ENCODE measurements at places on chromosomes 1 and 21.

- peak; percentile 75 for DNase-seq
These were observed 1.9 kb upstream of the TUT4 start for GRCh38 chr1:52554756-52555155.

DNA sequence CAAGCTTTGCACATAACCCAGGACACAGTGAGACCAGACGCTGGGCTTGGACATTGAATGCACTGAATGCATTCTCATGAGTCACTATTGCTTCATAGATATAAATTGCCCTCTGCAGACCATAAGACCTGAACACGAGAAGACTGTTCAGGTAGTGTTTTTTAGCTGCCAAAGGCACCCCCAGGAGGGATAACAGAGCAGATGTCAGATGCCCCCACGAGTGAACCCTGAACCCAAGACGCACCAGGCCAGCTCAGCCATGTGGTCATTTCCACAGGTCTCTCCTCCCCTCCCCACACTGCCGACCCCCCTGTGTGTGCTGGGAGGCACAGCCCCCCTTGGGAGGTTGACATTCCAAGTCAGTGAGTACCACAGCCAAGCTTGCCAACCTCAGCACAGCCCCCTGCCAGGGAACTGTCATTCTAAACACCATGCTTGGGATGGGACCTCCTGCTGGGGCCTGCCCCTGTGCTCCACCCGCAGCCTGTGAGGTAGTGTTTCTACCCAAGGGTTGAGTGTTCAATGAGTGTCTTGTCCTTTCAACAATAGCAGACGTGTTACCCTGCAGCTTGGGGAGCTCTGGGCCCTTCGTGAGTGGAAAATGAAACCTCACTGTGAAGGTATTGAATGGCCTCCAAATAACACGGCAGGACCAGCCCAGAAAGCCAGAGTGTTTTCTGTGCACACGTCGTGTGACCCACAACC lies 68.2 kb downstream of the PSMG1 start:
- no peak for DNase-seq

DNA sequence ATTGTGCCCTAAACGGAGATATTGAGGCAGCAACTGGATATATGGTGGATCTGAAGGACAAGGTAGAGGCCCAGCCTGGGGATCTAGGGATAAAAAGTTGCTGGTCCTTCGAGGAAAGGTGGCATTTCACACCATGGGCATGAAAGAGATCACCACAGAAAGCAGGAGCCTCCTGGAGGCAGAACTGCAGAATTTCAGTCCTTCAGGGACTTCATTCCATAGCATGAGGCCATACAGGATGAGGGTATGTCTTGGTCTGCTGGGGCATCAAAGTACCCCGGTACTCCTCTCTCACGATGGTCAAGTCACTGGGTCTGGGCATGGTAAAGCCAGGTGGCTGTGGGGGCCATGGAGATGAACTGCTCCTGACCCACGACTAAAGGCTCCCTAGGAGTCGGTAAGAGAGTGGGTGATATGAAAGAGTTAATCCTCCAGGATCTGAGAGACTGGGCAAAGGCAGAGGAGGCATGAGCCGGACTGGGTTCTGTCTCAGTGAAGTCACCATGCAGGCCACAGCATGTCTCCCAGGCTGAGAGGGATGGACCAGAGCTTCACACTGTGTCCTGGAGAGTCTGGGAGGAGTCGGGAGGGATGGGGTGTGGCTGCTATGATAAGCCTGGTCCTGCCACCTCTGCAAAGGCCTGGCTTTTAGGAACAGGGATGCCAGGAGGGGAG lies 5.8 kb upstream of the SPRR5 start:
- DNase-seq = no peak

- no peak for DNase-seq
These were observed 5.1 kb upstream of the GNG12 start for GRCh38 chr1:67838180-67838910.

- peak; percentile 81 for DNase-seq
These were observed at the start of gene TRNP1 for GRCh38 chr1:26993237-26994019. TRNP1 (plus strand) TSS chr1:26993692; CDS start chr1:26993787, 95 bp downstream.

DNA sequence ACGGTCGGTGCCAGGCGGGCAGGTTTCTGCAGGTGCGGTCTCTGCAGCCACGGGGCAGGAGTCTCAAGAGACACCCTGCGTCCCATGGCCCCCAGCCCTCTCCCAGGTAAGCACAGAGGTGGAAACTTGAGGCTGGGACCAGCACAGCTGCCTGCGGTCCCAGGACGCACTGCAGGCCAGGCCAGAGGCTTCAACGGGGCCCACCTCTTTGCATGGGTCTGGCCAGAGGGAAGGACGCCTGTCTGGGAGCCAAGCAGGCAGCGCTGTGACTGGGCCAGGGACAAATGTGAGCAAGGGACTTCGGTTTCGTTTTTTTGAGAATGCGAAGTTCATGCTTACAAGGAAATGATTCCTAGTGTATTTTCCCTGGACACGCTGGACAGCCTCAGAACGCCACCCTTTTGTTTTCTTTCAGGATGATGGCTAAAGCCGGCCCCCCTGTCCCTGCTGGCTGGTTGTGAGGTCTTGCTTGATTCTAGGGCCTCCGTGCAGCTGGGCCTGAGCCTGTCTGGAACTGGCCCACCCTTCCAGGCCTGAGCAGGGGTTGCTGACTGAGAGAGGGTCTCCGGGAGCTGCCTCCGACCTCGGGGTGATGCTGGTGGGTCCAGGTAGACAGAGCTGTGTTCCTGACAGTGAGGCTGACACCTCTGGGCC lies 38.3 kb downstream of the MORN1 start:
- no peak for DNase-seq

DNA sequence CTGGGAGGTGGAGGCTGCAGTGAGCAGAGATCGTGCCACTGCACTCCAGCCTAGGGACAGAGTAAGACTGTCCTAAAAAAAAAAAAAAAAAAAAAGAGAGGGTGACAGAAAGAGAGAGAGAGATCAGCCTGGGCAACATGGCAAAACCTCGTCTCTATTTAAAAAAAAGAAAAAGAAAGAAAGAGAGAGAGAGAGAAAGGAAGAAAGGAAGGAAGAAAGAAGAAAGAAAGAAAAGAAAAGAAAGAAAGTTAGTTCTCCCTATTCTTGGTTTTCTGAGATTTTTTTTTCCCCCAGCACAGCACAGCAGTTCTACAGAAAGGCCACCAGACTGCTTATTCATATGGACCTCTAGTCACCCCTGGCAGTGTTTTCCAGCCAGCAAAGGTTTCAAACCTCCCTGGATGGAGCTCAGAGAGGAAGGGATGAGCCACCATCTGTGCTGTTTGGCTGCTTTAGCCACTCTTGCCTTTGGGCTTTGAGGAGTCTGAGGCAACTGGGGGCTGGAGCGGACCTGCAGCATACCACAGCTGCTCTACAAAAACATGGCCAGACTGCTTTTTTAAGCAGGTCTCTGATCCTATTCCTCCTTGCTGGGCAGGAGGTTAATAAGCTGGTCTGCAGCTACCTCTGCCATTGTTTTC lies 10.6 kb downstream of the S100A6 start:
- DNase-seq = no peak

DNA sequence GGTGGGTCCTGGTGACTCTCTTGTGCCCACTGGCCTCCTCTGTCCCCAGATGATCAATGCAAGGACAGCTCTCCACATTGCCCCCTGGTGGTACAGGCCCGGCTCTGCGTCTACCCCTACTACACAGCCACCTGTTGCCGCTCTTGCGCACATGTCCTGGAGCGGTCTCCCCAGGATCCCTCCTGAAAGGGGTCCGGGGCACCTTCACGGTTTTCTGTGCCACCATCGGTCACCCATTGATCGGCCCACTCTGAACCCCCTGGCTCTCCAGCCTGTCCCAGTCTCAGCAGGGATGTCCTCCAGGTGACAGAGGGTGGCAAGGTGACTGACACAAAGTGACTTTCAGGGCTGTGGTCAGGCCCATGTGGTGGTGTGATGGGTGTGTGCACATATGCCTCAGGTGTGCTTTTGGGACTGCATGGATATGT lies 10.8 kb downstream of the ADAMTSL4 start:
- DNase-seq = peak; percentile 59

GRCh38 chr21:21216047-21216446 lies 217.8 kb downstream of the NCAM2 start:
- DNase-seq = no peak

DNA sequence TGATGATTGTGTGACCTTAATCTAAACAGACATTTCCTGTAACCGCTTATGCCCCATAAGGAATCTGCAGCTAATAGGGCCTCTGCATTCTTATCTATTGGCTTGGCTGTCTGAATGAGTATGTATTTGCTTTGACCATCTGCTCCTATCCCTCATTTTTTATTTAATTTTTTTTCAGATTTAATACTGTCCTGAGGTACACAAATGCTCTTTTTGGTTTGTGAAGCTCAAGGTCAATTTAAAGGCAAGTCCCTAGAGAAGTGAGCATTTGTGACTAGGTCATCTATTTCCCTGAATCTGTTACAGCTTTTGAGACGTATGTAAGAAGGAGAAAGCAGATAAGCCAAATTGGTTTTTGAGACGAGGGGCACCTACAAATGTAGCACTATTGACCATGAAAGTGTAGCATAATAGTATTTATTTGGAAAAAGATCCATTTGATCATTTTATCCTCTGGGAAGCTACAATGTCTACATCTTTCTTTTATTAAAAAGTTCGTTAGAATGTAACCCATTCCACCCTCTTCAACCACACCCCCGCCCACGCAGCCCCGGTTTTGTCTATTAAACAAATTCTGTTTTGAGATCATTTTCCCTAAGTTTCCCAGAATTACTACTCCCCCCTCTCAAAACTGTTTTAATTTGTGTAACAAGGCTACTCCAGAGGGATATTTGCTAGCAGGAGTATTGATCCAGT lies 69.2 kb upstream of the HSPA13 start:
- no peak for DNase-seq

DNA sequence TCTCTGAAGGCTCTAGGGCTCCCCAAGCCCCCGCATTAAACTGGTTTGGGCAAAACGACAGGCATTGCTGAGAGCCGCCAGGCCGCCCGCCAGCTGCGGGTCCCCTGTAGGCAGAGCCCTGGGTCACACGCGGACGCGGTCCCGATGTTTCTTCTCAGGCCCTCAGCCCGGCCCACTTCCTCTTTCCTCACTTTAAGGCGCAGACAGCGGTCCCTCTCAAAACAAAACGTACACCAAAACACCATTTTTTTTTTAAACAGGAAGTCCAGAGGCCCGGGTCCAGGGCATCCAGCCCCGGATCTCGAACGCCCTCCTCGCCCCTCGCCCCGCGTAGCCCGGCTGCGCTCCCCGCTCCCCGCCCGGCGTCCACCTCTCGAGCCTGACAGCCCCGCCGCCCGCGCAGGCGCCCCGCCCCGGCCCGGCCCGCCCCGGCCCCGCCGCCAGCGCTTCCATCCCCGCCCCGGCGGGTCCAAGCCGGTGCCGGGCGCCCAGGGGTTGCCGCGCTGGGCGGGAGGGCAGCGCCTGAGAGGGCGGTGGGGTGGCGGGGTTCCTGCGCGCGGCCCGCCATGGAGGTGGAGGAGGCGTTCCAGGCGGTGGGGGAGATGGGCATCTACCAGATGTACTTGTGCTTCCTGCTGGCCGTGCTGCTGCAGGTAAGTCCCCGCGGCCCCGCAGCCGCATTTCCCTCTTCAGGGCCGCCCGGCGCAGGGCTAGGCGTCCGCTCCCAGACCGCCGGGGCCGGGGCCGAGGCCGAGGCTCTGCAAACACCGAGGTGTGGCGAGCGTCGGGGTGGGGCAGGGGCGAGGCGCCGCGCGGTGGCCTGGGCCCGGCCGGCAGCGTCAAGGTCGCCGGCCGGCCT lies at the start of gene SLC22A15:
SLC22A15 (plus strand) TSS at position 452 of the 859 bp plus-strand sequence; CDS start at position 567, 115 bp downstream.
- DNase-seq = no peak

- DNase-seq = peak; percentile 84
These were observed 49.8 kb upstream of the SCAF4 start for GRCh38 chr21:31781737-31782136.

DNA sequence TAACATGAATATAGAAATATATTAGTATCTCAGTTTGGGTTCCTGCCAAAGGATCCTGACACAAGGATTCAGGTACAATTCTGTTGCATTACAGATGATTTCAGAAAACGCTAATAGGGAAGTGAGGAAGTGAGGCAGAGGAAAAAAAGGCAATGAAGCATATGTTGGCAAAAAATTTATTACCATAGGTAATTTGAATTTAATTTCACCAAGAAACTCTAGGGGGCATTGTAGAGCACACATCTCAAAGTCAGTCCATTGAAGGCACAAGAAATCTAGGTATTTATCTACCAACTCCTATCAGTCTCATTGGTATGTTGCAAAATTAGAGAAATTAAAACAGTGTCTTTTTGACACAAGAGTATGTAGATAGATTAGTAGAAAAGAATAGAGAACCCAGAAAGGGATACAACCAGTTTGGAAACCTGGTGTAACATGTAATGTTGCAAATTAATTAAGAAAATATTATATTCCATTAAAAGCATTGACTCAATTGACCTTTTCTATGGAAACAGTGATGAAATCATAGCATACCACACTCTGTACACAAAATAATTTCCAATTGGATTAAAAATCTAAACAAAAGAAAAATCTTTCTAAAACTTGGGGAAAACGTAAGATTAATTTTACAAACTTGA lies 104.9 kb upstream of the SNX7 start:
- no peak for DNase-seq

Data from COR-L47 (cell line).